T-helper 2 cell treated with Interferon-gamma antibody and Interleukin-4, amounts not matched to agents 5 μg/mL and 100 μg/mL, for 36 hours (primary cell): ENCODE measurements at places on chromosomes 3 and 15.

GRCh38 chr15:33636234-33636633 lies 325.5 kb downstream of the RYR3 start:
- DNase-seq: no peak

DNA sequence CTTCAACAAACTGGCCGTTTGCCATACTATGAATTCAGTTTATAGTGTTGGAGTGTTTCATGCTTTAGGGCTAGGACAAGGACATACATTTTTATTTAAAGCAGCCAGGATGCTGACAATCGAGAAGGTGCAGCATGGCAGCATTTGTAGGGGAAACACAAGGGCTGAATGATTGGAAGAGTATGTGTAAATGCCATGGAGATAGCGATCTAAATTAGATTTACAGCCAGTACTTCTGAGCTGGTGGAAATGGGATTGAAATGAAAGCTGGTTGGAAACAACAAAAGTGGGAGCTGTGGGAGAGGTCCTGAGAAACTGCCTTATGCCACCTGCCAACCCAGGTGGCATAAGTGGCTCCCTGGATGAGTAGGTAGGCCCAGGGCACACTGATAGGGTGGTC lies 209.9 kb upstream of the MRPL3 start:
- no peak for DNase-seq

GRCh38 chr3:73915886-73916285 lies 291.1 kb upstream of the PDZRN3 start:
- no peak for DNase-seq

DNA sequence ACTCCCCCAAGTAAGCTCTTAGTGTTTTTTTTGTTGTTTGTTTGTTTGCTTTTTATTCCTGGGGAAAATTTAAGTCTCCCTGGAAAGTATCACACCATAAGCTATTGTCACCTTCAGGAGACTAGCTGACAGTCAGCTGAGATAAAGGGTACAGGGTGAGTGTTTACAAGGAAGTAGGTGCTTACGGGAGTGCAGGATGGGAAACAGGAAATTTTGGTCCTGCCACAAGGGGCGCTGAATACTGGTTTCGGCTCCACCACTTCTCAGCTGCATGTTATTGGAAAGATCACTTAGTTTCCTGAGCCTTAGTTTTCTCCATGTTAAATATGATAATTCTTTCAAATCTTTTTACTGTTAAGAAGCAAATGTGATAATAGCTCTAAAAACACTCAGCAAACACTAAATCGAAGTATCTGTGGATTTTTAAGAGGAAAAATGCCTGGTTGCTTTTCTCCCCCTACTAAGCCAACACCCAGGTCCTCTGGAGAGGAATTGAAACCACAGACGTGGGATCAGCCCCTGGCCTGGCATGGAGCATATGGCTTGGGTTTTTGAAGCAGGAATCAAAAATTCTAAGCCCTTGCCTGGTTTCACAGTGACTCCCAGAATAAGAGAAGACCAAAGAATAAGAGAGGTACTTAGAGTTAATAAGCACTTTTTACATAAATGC lies 90.7 kb downstream of the SCN11A start:
- no peak for DNase-seq

DNA sequence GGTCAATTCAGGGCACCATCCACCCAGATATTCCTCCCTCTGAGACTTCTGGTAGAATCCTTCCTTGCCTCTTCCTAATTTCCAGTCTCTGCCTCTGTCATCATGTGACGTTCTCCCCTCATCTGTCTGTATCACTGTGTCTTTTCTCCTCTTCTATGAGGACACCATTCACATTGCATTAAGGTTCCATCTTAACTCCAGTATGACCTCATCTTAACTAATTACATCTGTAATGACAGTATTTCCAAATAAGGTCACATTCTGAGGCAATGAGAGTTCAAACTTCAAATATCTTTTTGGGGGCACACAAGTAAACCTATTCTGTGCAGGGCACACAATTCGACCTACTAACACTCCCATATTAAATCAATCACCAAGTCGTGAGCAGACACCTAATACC lies 169.7 kb downstream of the FHIT start:
- no peak for DNase-seq

- DNase-seq: no peak
Measured at GRCh38 chr3:166283840-166284239, 446.6 kb upstream of the BCHE start.

DNA sequence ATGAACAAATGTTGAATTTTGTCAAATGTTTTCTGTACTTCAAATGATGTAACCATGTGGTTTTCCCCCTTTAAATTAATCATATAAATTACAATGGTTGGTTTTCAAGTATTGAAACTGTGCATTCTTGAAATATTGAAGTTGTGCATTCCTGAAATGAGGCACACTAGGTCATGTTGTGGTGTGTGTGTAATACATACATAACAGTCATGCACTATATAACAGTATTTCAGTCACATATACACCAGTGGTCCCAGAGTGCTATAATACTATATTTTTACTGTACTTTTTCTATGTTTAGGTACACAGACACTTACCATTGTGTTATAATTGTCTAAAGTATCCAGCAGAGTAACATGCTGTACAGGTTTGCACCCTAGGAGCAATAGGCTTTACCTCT lies 11.0 kb upstream of the IQCF5 start:
- no peak for DNase-seq

DNA sequence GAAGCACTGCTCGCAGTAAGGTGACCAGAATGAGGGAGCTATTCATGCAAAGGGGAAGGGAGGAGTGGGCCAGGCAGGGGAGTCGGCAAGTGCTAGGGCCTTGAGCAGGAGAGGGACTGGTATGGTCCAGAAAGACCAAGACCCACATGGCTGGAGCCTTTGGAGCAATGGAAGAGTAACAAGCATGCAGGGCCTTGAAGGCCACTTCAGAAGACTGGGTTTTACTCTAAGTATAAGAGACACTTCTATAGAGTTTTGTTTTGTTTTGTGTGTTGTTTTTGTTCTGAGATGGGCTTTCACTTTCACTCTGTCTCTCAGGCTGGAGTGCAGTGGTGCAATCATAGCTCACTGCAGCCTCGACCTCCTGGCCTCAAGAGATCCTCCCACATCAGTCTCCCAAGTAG lies 42.0 kb downstream of the BFSP2 start:
- DNase-seq: peak; percentile 24

DNA sequence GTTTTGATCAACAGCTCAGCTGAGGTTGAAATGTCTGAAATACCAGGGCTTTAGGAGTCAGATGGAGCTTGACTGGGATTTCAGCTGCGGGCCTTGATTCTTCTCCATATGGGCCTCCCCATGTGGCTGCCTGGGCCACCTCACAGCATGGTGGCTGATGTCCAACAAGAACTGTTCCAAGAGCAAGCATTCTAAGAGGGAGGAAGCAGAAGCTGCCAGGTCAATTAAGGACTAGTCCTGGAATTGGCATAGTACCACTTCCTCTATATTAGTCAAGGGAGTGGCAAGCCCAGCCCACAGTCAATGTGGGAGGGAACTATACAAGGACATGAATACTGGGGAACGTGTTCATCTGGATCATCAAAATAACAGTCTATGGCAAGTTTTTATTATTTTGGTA lies 181.7 kb upstream of the ANKRD28 start:
- no peak for DNase-seq

DNA sequence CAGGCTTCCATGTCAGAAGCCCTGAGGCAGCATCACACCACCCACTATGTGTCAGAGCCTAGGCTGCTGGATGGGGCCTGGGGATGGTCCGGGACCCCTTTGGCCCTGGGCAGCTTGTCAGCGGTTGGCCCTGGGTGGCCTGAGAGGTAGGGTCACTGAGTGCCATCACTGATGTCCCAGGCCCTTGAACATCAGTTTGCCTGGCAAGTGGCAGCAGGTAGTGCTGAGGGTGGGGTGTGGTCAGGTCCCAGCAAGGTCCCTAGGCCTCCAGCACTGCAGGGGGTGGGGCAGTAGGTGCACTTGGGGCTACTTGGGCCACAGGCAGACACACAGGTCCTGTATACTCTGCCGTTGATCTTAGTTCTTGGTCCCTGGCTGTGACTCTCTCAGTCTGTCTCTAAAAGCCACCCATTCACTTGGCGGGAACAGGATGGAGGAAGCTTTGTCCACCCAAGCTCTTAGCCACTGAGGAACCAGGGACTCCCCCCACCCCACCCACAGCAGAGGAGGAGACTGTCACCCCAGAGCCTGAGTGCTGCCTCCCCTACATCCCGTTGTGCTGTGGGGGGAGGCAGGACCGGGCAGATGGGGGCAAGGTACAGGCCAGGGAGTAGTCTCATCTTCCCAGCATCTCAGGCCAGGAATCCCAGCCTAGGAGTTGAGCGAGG lies 5.8 kb downstream of the GNAI2 start:
- no peak for DNase-seq

DNA sequence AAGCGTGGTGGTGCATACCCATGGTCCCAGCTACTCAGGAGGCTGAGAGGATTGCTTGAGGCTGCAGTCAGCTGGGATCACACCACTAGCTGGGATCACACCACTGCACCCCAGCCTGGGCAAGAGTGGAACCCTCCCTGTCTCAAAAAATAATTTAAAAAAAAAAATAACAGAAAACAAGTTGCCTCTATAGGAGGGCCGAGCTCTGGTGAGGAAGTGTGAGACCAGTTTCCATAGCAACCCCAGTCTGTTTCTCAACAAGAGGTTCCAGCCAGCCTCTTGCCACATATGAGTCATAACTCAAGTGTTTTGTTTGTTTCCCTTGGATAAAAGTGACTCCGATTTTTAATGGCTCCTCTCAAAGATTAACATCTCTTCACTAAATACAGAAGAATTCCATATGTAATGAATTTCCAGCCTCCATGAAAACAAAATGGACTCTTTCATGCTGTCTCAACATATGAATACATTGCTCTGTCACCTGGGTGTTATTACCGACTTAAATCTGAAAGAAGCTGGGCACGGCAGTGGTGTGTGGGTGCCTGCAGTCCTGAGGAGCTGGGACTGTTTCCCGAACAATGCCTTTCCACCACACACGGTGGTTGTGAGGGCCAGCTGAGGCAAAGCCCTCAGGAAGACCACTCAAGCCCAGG lies 19.7 kb downstream of the TMEM43 start:
- DNase-seq: peak; percentile 70

DNA sequence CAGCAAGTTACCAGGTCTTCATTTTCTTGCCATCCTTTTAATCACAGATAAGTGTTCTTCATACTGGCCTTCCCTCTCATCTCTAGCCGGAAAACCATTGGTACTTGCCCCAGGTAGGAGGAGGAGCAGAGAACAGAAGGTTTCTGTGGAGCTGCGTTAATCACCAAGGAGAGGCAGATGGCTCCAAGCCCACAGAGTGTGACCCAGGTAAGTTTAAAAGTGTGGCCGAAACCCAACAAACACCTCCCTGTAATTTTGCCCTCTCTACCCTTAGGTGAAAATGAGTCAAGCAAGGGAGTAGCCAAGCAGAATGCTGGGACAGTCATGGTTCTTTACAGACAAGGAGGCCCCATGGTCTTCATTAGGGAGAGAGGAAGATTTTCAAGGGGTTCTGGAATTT lies 37.3 kb downstream of the NFKBIZ start:
- DNase-seq: no peak

DNA sequence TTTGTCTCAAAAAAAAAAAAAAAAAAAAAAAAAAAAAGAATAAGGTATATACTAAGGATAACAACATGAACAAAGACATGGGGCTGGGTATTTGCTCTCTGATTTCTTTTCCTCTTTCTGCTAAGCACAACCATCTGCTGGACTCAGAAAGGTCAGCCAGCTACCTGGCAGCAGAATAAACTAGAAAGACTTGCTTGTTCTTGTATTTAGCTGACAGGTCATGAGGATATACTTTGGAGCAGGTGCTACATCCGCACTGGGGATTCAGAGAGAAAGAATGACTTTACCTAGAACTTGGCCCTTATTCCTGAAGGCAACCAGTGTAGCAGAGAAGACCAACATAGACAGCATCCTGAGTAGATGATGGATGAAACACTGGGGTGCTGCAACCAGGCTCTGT lies 550.5 kb downstream of the NTRK3 start:
- no peak for DNase-seq

- DNase-seq: no peak
Measured at GRCh38 chr3:188890572-188891270, 281.1 kb upstream of the TPRG1 start.

DNA sequence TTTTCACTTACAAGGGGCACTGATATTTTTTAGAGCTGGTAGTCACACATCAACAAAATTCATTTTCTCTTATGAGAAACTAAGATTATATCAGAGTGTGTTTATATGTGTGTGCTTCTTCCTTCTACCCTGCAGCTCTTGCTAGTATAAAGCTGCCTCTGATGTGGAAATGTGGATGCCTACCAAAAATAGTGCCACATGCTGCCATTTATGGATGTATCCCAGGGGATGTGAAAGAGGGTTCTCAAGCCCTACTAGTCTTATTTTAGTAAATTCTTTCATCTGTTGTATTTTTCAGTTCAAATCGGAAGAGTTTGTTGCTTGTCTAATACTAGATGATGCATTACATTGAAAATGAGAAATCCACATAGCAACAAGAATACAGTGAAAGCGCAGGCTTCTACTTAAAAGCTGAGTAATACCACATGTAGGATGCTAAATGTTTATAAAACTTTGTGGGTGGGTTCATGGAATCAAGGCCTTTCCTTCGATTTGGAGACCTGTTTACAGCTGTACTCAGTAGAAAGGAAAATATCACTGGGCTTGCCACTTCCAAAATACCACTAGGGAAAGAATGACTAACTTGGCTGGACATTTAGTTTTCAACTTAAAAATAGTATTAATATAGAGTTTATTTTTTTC lies 399.2 kb downstream of the EPHA3 start:
- DNase-seq: no peak

DNA sequence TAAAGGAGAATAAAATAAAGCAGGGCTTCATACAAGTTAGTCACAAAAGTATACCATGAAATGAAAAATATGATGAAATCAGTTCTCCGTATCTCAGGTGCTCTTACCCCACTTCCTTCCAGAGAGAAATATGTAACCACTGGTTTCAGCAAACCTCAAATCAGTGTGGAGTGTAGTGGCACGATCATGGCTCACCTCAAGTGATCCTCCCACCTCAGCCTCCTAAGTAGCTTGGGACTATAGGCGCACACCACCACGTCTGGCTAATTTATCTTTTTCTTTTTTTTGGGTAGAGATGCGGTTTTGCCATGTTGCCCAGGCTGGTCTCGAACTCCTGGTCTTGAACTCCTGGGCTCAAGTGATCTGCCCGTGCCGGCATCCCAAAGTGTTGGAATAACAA lies 24.2 kb downstream of the DENND4A start:
- no peak for DNase-seq

- DNase-seq: no peak
Measured at GRCh38 chr15:100693451-100693850, 91.1 kb downstream of the ASB7 start.

- DNase-seq: no peak
Measured at GRCh38 chr15:74422652-74423430, 10.9 kb downstream of the SEMA7A start.
